ENCODE measurements at places on chromosomes 3 and 15.

GRCh38 chr3:144033240-144033589 is 61.6 kb downstream of the DIPK2A start:
- DNase-seq, result no peak

DNA sequence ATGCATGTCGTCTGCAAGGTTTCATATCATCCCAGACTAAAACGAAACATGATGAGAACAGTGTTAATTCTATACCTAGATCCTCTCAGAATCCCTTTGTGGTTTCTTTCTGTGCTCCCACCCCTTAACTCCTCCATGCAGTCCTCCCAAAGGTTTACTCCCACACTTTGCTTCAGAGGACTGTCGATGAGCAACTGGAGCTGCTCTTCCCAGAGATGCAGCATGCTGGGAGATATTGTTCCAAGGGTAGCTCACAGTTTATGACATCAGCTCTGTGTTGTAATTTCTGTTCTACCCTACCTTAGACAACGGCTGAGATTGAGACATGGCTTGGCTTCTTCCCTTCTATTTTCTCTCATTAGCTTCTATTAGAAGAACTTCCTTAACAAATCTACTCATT is 313.0 kb upstream of the COL8A1 start:
- DNase-seq, result no peak

DNA sequence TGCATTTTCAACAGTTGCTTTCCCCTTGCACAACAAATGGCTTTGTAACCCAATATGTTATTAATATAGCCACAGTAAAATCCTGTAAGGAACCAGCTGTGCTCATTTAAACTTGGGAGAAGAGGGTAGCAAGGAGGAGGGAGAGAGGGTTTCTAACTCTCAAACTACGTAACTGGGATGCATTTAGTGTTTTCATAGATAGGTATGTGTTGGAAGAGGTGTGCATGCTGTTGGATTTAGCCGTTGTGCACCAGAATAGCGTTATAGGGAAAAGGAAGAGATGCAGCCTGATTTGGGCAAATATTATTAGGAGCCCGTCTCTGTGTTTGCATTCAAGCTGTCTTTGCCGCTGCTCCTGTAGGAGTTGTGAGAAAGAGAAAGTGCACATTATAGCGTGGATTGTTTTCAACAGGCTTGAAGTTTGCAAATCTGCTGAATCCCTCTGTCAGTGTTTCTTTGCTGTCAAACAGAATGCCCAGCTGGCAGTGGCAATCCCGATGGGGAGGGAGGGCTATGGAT is 39.4 kb downstream of the ARPP21 start:
- no peak for DNase-seq

GRCh38 chr3:67192466-67192865 is 194.4 kb downstream of the KBTBD8 start:
- DNase-seq, result no peak

DNA sequence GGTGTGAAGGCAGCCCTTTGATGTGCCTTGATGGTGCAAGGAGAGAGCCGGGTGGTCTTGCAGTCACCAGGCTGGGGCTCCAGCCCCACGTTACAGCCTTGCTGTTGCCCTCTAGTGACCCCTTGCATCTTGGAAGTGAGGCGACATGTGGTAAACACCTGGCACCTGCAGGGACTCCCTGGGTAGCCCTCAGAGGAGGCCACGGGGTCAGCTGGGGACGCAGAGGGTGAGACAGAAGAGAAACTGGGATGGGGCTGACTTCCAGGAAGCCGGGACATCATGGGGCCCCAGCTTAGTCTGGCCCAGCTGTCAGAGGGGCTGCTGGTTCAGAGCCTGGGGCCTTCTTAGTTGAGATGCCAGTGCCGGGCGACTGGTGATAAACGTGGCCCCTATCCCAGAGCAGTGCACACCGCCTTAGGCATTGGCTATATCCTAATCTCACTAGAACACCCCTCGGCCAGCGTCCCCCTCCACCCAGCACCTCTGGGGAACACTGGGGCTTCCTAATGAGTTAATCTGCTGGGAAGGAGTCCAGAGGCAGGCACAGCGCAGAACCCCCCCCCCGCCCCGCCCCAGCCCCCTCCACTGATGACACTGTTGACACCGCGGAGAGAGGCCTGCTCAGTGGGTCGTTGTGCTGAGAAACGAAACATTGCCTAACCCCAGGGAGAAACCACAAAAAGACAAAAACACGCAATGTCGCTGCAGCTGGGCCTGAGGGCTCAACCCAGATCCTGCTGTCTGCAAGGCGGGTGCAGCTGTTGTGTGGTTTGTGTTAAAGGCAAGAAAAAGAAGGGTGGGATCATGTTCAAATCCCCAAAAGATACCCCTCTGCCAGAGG is 60.5 kb upstream of the KLF13 start:
- no peak for DNase-seq

DNA sequence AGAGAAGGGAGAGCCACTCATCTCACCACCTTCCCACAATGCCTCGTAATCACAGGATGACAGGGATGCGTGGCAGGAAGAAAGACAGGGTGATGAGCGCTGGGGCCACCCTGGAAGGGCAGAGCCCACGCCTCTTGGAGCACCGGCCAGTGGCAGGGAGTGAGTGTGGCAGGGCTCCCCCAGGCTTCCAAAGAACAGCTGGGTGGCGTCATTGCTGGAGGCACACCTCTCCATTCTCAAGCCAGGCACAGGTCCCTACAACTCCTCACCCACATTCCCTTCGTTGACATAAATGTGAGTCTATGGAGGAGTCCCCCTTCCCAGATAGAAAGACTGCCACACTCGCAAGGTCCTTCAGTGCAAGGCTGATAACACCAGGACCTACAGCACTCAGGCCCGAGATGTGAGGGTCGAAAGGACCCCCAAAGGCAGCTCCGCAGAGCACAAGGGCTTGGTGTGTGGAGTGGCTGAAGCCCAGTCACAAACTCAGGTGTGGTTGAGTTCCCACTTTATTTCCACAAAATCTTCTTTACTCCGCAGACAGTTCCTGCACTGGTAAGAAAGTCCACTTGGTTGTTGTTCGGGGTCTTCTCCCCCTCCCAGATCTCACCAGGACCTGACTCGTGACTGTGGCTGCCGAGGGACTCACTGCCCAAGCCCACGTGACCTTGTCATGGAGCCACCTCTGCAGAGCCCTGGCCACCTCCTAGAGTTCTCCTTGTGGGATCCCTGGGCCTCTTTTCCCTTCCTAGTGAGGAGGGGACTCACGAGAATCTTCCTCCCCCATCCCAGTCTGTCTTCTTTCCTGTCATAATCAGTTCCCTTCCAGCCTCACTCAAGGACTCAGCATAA is 22.4 kb upstream of the CORO2B start:
- DNase-seq, result no peak

DNA sequence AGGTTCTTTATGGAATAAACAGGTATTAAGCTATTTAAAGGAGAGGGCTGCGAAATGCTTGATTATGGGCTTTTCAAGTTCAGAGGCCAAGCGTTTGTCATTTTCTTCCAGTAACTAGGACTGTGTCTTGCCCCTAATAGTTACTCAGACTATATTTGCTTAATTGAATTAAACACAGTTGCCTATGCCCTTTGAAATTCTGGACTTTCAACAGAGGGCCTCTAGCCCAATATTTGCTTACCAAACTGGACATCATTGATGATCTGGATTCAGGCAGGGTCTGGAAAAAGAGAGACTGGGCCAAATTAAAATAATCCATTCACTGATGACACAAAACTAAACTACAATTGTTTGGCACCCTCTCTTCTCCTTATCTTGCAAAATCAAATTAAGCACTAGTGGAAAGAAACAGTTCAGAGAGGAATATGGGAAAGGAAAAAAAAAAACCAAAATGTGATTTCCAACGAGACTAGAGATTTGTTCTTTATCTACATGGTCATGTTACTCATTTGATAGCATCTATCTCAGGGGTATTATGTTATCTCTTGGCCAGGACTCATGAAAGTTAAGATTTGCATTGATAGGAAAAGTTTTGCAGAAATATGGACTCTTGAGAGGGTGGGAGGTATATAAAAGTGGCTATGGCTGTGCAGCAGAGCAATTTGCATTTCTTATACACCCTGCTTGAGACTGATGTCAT is 75.1 kb upstream of the TSEN2 start:
- no peak for DNase-seq

DNA sequence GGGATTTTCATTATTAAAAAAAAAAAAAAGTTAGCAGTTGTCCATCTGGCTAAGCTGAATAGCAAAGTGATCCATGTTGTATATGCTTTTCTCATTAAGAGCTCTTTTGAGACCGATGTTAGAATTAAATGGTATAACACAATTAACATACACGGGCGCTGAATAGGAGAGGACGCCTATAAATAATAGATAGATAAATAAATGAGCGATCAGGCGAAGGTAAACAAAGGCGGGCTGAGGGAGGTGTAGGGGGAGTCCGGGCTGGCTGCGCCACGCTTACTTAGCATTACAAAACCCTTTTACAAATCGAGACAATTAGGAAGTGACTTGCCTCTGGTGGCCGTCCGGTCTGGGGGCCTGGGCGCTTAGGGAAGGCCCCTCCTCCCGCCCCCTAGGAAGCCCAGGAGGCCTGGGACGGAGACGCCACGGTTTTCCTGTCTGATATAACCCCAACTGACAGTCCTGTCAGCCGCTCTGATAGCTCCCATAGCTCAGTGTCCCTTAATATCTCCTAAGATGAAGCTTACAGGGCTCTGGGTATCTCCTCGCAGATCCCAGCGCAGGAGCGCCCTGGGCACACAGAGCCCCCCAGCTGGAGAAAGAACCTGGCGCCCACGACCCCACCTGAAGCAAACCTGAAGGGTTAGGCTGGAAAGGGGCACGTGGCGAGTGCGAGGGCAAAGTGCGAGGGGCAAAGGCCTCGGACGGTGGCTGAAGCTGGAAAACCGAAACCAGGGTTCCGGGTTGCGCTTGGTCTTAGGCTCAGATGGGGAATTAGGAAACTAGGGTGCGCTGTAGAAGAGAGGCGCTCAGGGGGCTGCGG is 3.6 kb downstream of the SOX14 start:
- no peak for DNase-seq

GRCh38 chr3:45544717-45545296 is 49.7 kb upstream of the LIMD1 start:
- DNase-seq, result no peak

- DNase-seq, result no peak
Observed at GRCh38 chr3:65729973-65730372, 308.7 kb downstream of the MAGI1 start.

DNA sequence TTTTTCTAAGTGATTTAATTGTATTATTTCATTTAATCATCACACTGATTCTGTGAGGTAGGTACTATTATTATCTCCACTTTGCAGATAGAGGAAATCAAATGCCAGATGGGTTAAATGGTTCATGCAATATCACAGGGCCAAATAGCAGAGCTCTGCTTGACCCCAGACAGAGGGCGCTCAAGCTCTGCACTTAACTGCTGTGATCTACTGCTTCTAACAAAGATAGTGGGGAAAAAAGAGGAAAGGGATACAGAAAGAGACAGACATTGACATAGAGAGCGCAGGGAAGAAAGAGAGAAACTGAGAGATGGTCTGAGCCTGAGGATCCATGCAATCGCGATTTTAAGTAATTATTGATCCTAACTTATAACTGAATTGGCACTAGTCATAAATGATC is 279.1 kb upstream of the THRB start:
- no peak for DNase-seq

GRCh38 chr15:100158356-100158755 is 183.4 kb downstream of the ADAMTS17 start:
- no peak for DNase-seq

DNA sequence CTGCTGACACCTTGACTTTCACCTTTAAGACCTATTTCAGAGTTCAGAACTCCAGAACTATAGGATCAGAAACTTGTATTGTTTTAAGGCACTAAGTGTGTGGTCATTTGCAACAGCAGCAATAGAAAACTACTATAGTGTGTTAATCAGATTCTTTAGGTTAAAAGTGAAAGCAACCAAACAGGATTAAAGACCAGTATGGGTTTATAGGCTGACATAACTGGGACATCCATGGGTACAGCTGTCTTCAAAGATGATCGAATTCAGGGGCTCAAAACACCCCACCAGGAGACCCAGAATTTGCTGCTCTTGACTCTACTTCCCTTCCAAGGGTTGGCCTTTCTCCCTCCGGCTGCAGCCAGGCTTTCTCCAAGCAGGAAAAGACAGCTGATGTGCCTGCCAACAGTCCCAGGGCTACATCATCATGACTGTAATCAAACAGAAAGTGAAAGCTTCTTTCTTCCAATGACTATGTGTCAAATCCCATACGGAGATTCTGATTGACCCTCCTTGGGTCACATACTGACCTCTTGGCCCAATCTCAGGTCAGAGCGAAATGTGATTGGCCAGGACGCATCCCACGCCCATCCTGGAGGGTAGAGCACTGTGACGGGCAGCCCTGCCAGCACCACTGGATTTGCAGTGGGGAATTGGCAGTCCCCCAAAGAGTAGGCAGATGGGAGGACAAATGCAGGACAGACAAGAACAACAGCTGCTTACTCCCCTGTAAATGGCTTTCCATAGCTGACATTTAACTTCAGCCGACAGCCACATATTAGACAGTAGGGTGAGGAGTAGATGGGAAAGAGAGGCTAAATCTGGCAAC is 51.4 kb upstream of the RNF7 start:
- DNase-seq, result no peak

- no peak for DNase-seq
Observed at GRCh38 chr3:24224666-24225384, 269.8 kb downstream of the THRB start.

DNA sequence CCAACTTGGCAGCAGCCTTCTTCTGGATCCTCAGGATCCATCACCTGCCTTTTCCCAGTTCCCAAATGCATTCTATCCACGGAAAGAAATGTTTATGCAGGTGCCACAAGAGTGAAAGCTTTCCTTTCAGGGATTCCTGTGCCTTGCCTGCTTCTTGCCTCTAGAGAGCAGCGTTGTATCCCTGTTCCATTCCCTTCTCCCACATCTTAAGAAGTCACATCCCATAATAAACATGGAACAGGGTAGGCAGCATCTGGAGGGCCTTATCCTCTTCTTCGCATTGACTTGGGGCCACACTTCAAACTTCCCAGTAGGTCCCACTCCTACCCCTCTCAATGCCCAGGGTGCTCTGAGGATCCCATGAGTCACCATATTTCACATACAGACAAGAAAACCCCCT is 72.7 kb upstream of the DCLK3 start:
- DNase-seq, result no peak

GRCh38 chr15:36803773-36804172 is 224.3 kb downstream of the CDIN1 start:
- no peak for DNase-seq

DNA sequence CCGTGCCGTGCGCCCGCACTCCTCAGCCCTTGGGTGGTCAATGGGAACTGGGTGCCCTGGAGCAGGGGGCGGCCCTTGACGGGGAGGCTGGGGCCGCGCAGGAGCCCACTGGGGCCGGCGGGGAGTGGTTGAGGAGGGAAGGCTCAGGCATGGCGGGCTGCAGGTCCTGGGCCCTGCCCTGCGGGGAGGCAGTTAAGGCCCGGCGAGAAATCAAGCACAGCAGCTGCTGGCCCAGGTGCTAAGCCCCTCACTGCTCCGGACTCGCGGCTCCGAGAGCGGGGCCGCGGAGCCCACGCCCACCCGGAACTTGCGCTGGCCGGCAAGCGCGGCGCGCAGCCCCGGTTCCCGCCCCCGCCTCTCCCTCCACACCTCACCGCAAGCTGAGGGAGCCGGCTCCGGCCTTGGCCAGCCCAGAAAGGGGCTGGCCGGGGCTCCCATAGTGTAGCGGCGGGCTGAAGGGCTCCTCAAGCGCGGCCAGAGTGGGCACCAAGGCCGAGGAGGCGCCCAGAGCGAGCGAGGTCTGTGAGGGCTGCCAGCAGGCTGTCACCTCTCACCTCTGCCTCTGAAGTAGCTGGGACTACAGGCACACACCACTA is 7.8 kb downstream of the GP9 start:
- no peak for DNase-seq

GRCh38 chr3:35592589-35593295 is 46.6 kb upstream of the ARPP21 start:
- no peak for DNase-seq

Measured in thoracic aorta (tissue), 2 donors.